ENCODE measurements at places on chromosomes 11 and 22. TPM values are rescaled to one million over a fixed set of nuclear protein-coding genes. Genes with fewer than 3 reads are reported as not detected.

The IGSF22 gene
- polyA plus RNA-seq, result 2.8 TPM

The RAG2 gene
- polyA plus RNA-seq, result not detected

The ABTB2 gene
- polyA plus RNA-seq, result 7.6 TPM

The SYTL2 gene
- 19.8 TPM for polyA plus RNA-seq

The MIAT gene
- 0.04 TPM for polyA plus RNA-seq

The PYGM gene
- 2.5 TPM for polyA plus RNA-seq

The CFAP300 gene
- polyA plus RNA-seq, result 4.3 TPM
